ENCODE measurements at places on chromosomes 12 and 14.

DNA sequence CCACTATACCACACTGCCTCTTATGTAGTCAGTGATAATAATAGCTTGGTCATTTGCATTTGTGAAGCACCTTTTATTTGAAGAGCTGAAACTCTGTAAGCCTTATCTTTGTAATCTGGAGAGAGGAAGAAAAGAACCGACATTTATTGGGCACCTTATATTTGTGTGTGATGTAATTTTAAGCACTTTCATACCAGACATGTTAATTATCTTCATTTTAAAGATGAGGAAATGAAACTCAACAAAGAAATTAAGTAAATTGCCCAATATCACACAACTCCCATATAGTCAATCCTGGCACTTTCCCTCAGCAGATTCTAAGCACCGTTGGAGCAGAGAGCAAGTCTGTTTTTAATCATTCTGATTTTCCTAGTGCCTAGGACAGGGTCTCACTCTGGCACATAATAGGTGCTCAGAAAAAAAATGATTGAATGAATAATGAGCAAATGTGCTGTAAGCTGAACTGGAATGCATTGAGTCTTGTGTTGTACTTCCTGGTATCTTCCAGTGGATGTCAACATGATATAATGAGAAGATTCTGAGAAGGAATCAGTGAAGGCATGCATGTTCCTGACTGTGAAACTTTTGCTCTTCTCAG lies 418.9 kb downstream of the ZFP36L1 start:
- DNase-seq = no peak

GRCh38 chr14:93958567-93959238 lies 17.7 kb downstream of the ASB2 start:
- DNase-seq = no peak

DNA sequence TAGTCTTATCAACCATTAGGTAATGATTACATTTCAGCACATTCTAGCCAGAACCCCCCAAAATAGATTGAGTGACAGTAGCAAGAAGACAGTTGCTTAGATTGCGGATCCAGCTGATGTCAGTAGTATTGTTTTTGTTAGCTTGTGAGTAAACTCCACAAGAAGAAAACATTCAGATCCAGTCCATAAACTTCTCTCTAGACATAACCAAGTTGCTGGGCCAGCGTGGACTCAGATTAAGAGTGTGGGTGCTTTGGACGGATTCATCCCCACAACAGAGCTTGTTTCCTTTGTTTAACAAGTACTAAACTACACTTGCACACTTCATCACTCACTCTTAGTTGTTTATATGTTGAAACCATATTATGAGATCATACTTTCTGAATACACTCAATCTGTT lies 293.4 kb downstream of the NPAS3 start:
- DNase-seq = no peak

- no peak for DNase-seq
These were observed 153.2 kb downstream of the SLC35F4 start for GRCh38 chr14:57712698-57713097.

- no peak for DNase-seq
These were observed 173.4 kb downstream of the PTPRO start for GRCh38 chr12:15495746-15496145.

GRCh38 chr12:81639196-81639595 lies 120.0 kb downstream of the PPFIA2 start:
- peak; percentile 48 for DNase-seq

DNA sequence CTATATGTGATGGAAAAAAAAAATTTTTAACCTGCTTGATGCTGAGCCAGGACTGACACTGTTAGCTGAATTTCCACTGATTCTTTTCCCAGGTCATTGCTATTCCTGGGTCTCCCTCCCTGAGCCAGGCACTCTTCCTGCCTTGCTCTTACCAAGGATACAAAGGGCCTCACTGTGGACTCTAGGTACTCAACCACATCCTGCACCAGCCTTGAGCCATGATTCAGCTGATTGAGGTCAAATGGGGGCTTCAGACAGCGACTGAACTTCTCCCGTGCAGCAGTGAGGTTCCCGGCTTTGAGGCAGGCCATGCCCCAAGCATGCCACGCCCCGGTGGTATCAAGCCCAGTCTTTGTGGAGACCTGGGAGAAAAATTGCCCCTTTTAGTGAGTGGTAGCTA lies 54.3 kb downstream of the ZFYVE26 start:
- DNase-seq = no peak

- DNase-seq = no peak
These were observed 31.5 kb upstream of the GZMB start for GRCh38 chr14:24665440-24665991.

GRCh38 chr14:31843361-31844091 lies 233.6 kb upstream of the ARHGAP5 start:
- no peak for DNase-seq

- no peak for DNase-seq
These were observed 584.2 kb downstream of the DIO2 start for GRCh38 chr14:79627058-79627457.

DNA sequence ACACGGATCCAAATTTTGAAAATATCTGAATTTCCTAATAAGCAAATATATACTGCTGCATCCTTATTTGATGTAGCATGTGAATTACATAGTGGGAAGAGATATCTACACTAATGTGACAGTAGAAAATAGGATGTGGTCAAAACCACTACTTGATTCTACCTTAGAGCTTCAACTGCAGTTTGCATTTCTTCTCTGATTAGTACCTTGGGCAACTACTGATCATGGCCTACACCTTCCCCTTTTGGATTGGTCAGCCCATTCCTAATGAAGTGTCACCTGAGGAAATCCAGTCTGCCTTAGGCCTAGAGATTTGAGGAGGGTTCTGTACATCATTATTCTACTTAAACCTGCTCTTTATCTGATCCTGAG lies 10.7 kb downstream of the LLPH start:
- no peak for DNase-seq

DNA sequence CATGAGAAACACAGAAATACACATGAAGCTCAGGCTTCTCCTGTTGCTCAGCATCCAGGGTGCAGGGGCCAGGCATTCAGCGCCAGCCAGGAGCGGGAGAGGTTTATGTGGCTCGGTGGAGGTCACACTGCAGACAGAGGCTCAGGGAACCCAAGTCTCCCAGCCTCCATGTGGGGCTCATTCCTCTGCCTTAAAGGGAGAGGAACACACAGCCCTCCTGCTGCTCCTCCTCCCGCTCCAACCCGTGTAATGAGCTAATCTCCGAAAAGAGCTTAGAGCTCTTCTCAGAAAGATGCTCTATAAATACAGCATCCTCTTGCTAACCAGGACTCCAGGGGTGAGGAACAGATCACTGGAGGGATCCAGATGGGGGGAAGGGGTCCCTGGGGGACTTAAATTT lies 28.2 kb downstream of the FGF6 start:
- no peak for DNase-seq

GRCh38 chr14:88179716-88180115 lies 143.4 kb downstream of the KCNK10 start:
- DNase-seq = no peak

GRCh38 chr12:122148657-122149056 lies 25.4 kb downstream of the IL31 start:
- DNase-seq = no peak
